ENCODE measurements at places on chromosomes 5 and 9.

DNA sequence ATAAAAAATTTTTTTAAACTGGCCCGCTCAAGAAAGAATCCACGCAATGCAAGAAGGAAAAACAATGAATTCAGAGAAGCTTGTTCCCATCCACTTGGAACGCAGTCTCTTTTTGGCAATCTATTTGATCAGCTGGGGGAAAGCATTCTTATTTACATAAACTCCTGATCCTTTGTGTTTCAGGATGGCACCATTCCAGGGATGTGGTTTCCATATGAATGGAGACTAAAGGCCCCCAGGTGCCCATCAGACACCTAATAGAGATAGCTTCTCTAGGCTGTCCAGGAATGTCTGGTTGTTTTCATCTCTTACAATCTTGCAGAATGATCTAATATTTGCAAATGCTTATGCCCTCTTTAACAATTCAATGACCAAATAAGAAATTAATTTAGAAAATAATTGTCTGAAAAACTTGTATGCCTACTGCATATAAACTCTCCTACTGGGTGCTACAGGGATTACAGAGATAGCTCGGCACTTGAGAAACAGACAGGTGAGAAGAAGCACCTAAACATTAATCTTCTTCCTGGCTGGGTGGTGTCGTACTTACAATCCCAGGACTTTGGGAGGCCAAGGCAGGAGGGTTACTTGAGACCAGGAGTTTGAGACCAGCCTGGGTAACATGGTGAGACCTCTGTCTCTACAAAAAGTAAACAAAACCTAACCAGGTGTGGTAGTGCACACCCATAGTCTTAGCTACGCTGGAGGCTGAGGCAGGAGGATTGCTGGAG, 3.0 kb upstream of the RASGRF2 start:
- DNase-seq: no peak

DNA sequence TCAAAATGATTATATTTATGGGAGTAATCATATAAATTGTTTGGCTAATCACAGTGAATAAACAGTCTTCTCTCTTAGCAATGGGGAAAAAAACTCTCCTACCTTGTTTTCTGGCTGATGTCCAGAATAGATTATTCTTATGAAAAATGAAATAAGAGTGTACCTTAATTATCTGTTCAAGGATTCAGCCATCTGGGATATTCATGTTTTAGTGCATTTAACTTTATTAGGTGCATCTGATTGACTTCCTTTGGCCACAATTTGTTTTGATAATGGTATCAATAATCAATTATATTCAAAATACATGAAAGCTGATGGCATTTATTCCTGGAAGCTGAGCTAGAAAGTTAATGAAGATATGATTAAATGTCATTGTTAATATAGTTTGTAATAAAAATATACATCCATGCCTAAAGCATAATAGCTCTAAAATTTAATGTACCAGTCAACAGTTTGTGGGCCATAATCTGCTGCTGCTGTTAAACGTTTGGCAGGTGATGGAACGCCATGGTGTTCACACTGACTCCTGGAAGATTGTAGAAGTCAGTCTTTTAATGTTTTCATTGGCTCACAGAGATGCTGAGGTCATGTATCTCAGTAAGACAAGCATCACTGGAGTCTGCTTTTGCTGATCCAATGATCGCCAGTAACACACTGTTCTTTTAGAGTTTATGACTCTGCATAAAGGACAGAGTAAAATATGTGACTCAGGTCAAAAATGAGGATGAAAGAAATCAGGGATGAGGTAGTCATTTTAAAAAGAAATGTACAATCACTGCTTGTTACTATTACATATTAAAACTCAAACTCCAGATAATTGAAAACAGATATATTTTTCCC, 105.8 kb downstream of the ISL1 start:
- no peak for DNase-seq

DNA sequence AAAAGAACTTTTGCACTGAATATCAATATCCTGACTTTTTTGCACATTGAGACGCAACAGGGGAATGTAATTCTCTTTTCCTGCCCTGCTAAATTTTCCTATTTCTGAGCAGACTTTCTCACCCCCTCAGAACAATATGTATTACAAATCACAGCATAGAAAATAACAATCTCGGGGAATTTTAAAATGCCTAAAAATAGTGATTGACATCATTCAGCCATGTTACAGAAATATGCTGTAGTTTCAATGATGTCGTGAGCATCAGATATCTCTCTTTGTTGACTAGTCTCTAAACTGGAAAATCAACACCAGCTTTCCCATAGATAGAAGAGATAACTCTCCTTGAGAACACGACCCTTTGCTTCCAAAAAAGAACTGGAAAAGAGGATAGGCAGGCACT, 166.7 kb downstream of the ZDHHC21 start:
- DNase-seq: no peak

DNA sequence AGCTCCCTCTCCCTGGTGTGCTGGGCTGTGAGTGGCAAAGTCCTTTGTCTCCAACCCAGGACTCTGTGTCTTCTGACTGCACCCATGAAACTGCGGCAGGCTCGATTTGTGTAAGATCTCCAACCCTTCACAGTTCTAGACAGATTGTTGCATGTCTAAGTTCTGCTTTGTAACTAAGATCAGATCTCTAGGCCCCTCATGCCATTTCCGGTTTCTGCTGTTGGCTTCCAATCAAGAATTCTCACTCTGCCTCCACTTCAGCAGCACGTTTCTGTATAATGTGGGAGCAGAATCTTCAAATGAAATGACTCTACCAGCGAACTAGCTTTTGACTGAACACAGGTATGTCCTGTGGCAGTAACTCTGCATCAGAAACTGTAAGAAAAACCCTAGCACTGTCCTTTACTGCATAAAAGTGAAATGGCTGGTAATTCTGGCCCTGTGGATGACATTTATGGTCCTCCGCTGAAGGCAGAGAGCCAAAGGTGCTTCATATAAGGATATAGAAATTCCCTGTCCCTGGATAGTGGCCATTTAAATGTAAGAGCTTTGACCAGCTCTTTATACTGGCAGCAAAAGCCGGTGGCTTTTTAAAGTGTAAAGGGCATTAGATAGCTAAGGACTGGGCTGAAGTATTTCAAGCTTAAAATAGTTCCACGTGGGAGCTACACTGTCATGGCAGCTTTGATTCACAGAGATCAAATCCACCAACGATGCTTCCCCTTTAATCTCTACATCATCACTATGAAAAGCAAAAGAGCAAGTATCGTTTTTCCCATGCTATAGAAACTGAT, 319.0 kb upstream of the CDH6 start:
- DNase-seq: no peak

- no peak for DNase-seq
These were observed 306.7 kb downstream of the NFIB start for GRCh38 chr9:14007190-14007769.
